ENCODE measurements at places on chromosomes 13 and 19.

- DNase-seq = peak; percentile 24
These were observed 12.3 kb downstream of the FGF9 start for GRCh38 chr13:21683034-21683733.

GRCh38 chr13:54733639-54734038, 1705.0 kb downstream of the OLFM4 start:
- no peak for DNase-seq

- no peak for DNase-seq
These were observed at the start of gene OXGR1 for GRCh38 chr13:96994017-96994857. OXGR1 (minus strand) TSS chr13:96994476; CDS start chr13:96987759, 6,717 bp downstream.

- no peak for DNase-seq
These were observed 43.0 kb upstream of the HNRNPA1L2 start for GRCh38 chr13:52599037-52599847.

- peak; percentile 62 for DNase-seq
These were observed 9.9 kb upstream of the ACSBG2 start for GRCh38 chr19:6125571-6125989.

- DNase-seq = no peak
These were observed 190.9 kb downstream of the IRS2 start for GRCh38 chr13:109595471-109595870.

DNA sequence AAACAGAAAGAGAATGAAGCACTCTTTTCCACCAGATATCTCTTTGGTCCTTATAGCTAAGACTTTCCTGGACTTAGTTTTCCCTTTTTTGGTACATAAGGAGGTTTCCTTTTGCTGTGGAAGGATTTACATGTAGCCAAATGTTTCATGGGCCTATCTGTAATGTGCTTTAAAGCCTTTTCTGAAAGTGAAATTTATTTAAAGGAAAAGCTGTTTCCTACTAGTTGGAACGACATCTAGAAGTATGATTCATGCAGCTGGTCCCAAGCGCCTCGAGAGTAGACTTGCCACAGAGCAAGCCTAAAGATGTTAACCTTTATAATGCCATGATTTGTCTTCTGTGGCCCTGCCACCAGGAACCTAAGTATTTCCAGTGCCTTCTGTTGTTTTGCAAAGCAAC, 390.3 kb downstream of the DLEU7 start:
- no peak for DNase-seq

DNA sequence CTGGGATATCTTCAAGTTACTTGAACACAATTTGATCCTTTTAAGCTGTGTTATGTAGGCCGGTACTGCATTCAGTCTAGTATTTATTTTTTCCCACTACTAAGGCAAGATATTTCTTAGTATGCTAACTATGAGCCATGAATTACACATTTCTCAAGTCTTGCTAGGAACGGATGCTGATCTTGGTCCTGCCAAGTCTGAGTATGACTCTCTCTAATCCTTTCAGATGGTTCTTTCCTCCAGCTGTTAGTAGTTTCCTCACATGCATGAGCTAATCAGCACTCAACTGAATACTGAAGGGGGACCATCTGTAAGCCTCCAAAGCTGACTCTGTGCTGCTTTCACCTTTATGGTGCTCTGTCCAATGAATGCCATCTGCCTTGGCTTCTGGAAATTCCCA, 460.3 kb downstream of the KCTD12 start:
- no peak for DNase-seq

GRCh38 chr19:34555447-34555846, 73.9 kb downstream of the WTIP start:
- DNase-seq = no peak

GRCh38 chr13:37302686-37303085, 197.2 kb upstream of the CSNK1A1L start:
- no peak for DNase-seq

- no peak for DNase-seq
These were observed 62.0 kb upstream of the PDCD5 start for GRCh38 chr19:32519023-32519422.

DNA sequence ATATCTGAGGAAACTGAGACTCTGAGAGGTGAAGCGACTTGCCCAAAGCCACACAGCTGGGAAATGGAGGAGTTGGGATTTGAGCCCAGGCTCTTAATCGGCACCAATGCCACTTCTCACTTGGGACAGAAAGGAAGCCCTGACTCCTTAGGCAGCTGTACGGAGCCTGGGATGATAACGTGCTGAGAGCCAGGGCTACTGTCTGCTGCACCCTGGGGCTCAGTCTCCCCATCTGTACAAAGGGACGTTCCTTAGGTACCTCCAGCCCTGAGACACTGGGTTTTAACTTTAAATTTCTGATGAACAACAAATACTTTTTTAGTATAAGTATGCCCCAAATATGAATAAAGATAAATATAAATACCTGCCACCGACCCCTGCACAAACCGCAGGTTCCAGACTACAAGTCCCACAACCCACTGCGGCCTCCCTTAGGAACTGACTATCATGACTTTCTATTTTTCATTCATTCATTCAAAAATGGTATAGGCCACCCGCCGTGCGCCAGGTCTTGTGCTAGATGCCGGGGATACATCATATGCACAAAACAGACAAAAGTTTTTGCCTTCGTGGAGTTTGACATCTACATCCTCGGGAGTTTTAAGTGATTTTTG, 776 bp upstream of the NCLN start:
- peak; percentile 81 for DNase-seq

DNA sequence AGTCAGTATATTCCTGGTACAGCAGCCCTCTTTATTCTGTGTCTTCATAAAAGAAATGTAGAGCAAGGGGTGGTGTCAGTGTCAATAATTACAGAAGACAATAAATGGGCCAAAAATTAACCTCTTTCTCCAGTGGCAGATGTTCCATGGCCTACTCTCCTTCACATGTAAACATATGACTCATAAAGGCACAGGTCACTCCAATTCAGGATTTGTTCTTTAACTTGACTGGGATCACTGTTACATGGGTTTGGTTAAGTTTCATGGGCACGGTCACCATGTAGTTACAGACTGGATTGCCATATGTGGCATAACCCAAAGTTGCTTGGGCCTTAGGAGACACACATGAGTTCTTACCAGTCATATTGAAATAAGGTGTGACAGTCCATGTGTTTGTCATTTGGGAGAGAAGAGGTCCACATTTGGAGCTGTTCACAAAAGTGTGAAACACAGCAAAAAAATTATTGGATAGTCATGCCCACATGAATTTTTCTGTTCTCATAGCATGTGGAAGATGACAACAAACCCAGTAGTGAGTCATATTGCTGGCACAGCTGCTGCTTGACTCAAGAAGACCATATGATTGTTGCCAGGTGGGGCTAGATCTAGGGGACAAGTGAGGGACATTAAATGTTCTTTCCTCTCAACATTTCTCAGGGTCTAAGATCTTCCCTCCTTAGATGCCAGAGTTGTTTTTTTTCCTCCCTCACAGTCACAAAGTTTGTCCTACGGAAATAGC, 68.1 kb upstream of the HTR2A start:
- DNase-seq = no peak

GRCh38 chr13:97226788-97227627, 4.9 kb downstream of the MBNL2 start:
- peak; percentile 49 for DNase-seq

DNA sequence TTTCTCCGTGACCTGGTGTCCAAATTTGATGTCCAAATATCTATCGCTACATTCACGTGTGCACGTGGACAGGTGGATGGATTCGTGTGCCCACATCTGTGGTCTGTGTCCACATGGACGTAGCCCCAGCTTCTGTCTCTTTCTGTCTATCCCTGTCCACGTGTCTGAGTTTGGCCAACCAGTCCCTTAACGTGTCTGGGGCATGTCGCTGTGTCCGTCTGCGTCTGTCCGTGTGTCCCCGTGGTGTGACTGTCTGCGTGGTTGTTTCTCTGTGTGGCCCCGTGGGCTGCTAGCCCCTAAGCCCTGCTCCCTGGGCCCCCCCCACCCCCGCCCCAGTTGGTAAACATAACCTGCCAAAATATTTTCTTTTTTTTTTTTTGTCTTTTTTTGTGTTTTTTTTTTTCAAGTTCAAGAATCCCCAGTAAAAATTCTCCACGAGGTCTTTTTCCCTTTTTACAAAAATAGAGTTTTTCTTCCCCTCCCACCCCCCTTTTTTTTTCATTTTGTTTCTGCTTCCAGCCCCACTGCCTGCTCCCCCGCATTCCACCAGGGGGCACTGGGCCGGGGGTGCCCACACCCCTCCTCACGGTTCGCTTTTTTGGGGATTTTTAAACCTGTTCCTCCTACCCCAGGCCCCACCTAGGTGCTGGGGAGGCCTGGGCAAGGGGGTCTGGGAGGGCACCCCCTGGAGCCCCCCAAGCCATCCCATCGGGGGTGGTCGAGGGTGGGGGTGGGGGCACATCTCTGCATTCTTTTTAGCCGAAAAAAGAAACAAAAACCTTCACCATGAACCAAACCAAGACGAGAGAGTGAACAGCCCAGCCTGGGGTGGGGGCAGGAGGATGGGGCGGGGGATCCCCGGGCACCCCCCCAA, 18.3 kb downstream of the PRKCSH start:
- peak; percentile 33 for DNase-seq

- DNase-seq = no peak
These were observed 1.3 kb downstream of the KLK6 start for GRCh38 chr19:50967929-50968715.

- no peak for DNase-seq
These were observed 55.0 kb upstream of the EEF1AKMT1 start for GRCh38 chr13:20828539-20829364.

GRCh38 chr13:37492741-37493514, 105.6 kb downstream of the POSTN start:
- no peak for DNase-seq

DNA sequence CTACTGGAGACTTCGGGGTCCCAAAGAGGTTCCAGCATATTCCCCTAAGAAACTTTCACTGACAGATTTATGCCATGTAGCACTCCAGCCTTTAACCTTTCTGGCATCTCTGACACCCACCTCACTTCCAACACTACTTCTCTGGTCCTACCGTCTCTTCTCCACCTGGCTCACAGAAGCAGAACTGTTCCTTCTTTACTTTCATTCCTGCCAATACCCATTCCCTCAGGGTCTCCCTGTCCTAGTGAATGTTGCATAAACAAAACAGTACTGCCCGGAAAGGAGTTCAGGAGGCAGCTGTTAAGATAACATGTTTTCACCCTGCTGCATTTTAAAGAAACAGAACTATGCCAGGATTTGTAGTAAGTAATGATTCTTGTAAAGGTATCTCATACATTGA, 136.0 kb upstream of the MIR17HG start:
- DNase-seq = no peak

GRCh38 chr13:48155848-48156247, 60.9 kb upstream of the MED4 start:
- no peak for DNase-seq

GRCh38 chr19:48815870-48816501, 5.2 kb upstream of the BCAT2 start:
- no peak for DNase-seq
